Stimulated activated CD4-positive, alpha-beta T cell treated with anti-CD3 and anti-CD28 coated beads, Interleukin-1b, Interleukin-23, amount 100 ng/mL, for 4 hours (primary cell): ENCODE measurements at places on chromosomes 7 and 10.

GRCh38 chr7:23277359-23277989 lies 21.7 kb upstream of the MALSU1 start:
- peak; percentile 48 for DNase-seq

DNA sequence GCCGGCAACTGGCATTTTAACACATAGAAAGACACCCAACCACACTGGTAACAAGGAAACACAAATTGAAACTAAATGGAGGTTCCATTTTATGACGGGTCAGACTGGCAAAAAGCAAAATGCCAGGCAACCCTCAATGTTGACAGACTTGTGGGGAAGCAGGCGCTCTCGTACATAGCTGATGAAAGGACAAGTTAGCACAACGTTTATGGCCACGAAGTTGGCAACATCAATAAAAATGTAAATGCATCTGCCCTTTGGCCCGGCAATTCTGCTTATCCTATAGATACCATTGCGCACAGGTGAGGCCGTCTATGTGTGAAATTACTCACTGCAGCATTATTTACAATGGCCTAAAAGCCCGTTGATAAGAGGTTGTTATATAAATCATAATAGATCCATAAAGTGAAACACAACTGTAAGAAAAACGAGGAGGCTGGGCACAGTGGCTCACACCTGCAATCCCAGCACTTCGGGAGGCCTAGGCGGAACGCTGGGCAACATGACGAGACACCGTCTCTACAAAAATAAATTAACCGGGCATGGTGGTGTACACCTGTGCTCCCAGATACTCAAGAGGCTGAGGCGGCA lies 39.8 kb downstream of the FOXL3 start:
- no peak for DNase-seq

GRCh38 chr7:47543714-47544113 lies 38.2 kb downstream of the TNS3 start:
- DNase-seq = no peak

- DNase-seq = no peak
These were observed 114.2 kb downstream of the EBF3 start for GRCh38 chr10:129849853-129850252.

- no peak for DNase-seq
These were observed 23.9 kb downstream of the UNC5B start for GRCh38 chr10:71236286-71236685.

DNA sequence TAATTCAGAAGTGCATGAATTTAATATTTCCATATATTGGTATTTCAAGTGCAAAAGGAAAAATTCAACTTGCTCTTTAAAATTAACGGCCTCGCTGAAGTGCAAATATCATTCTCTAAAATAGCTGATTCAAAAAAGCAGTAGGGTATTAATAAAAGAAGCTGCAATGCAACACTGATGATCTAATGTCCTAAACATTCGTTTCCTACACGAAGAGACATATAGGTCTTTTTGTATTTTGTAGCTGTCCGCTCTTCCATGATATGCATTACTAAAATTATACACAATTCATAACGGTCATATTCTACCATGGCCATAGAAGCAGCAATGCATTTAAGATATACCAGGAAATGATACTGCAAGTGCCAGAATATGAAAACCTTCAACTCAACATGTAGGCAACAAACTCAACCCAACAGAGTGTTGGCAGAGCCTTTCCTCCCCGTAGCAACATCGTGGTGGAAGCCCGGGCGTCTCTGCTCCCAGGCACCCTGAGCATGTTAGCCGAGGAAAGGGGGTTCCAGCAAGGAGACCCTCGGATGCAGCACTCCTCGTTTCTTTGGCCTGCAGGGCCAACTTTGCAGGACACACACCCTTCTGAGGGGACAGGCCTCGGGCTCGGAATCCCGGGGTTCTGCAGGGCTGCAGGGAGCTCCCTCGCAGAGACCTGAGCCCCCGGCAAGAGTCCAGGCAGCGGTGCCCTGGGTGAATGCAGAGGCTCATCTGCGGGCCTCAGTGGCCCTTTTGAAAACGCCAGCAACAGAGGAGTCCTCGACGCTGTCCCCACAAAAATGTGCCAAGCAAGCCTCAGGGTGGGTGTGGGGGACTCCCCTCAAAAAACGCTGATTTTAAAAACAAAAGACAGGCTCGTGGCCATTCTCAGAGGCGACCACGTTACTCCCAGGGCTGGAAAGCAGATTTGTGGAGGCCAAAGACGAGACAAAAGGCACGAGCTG lies 1.6 kb downstream of the FAM171A1 start:
- no peak for DNase-seq

GRCh38 chr10:930625-931325 lies 730 bp downstream of the LARP4B start:
- DNase-seq = no peak

DNA sequence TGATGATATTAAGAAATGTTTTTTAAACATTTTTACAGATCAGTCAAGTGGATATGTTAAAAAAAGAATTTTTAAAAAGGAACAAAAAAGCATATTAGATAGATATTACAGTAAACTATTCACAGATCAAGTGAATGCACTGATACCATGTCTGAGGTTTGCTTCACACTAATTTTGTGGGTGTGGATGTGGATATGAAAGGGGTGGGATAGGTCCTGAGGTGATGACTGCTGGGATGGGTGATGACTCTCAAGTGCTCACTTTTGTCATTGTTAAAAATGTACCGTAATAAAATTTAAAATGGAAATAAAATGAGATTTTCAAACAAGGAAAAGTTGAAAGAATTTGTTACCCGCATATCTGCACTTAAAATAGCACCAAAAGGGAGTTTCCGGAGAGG lies 54.1 kb downstream of the AGMO start:
- no peak for DNase-seq

DNA sequence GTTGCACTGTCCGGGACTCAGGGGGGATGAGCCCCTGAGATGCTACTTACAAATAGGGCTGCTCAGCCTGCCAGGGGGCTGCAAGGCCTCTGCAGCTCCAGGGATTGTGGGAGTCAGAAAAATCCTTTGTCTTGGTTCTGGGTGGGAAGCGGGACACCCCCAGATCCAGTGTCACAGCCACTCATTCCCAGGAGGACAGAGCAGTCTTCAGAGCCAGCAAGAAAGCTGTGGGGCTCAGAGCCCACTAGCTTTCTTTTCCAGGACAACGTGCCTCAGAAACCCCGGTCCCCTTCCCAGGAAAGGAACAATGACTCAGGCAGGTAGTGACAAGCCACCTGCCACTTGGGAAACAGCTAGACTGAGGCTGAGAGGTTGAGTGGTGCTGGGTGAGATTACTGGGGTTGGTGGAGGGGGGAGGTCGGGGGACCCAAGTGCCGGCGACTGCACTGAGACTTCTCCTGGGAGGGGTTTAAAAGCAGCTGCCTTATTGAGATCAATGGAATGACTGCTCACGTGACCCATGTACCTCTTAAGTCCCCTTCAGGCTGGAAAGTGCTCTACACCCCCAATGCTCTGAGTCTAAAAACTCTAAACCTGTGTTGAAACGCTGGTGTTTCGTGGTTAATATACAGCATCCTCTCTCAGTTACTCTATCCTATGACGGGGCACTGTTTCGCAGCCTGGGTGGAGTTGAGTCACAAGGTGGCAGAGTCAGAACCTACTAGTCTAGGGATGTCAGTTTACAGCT lies 123.6 kb downstream of the UBE2H start:
- DNase-seq = no peak

DNA sequence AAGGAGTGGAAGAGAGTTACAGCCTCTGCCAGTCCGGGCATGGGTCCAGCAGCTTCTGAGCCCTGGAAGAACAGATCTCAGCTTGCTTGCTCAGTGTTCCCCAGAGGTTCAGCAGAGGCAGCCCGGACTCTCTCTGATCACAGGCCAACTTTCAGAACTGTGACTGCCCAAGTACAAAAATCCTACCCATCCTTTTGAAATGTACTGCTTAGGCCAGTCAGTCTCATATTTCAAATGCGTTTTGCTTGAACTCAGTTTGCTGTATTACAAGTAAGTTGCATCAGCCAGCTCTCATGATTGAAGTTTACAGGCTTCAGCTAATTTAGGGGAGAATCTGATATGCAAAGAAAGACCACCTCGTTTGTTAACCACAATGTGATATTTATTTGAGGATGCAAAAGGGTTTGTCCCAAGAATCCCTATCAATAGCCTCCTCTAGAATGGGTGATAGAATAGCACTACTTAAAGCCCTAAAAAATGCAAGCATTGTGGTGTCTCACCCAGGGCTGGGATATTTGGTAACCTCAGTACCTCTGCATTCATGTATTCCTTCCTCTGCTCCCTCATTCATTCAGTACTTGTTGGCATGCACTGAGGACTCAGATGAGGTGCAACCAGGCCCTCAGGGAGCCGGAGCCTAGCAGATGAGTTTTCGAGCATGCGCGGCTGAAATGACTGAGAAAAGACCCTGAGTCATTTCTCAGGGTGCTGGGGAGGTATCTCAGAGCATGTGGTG lies 7.0 kb downstream of the AIMP2 start:
- no peak for DNase-seq

- DNase-seq = no peak
These were observed 74.6 kb downstream of the PAXIP1 start for GRCh38 chr7:154928136-154929005.

DNA sequence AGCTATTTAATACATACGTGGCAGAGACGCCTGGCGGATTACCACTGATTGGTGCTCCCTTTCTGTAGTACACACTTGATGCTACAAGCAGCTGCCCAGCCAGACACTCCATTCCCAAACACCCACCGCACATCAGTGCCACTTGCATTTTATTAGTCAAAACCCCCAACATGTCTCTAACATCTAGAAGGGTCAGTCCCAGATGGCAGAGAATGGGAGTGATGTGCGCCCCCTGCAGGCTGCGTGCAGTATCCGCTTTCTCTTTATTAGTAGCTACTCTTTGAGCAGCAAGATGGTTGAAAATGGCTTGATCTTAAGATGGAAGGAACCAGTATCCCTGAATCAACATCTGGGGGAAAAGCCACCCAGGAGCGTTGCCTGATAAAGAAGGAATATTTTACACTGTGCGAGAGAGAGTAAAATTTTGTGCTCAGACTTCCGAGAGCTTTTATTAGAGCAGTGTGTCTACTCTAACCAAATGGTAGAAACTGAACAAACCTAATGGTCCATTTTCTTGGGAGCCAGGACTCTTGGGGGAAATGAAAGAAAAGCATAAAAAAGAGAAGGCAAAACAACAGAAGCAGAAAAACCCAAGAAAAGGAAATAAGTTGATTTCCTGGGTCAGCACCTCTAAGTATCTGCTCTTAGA lies 78.3 kb downstream of the ST8SIA6 start:
- peak; percentile 8 for DNase-seq

DNA sequence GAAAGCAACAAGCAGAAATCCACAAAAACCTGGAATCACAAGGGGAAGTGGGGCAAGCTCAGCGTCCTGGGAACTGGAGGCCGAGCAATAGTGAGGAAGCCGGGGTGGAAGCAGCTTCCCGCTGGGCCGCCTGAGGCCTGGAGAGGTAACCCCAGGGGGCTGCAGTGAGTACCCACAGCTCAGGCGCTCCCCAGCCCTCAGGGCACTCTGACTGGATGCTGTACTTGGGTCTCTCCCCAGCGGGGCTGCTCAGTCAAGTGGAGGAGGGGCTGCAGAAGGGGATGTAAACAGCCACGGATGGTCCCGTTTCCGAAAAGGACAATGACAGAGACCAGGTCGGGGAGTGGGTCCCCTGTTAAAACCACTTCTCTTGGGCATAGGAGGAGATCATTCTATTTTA lies 50.3 kb downstream of the SLIT1 start:
- DNase-seq = no peak

DNA sequence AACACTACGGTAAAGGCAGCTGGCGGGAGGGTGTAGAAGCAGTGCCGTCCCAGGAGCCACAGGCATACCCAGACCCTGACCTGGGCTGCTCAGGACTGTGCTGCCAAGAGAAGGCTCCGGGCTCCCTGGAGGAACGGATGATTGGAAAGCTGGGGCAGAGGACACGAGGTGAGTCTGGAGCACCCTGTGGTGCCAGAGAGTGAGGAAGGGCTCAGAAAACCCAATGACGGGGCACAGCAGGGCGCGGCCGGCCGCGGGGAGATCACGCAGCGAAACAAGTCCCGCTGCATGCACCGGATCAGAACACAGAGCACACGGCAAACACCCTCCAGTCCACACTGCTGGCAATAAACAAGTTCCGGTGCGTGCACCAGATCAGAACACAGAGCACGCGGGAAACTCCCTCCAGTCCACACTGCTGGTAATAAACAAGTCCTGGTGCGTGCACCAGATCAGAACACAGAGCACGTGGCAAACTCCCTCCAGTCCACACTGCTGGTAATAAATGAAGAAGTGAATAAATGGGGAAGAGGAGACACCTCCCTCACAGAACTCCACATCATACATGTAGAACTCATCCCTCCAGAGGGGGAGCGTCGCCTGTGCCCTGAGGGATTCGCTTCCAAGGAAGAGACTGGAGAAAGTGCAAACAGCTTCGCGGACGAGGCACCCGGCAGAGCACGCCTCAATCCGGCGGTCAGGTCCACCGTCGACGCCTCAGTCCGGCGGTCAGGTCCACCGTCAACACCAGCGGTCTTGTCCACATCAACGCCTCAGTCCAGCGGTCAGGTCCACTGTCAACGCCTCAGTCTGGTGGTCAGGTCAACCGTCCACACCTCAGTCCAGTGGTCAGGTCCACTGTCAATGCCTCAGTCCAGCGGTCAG lies 265.0 kb downstream of the MAD1L1 start:
- no peak for DNase-seq

- DNase-seq = no peak
These were observed 37.9 kb upstream of the SH2B2 start for GRCh38 chr7:102248456-102249395.

GRCh38 chr10:103899312-103899711 lies 18.7 kb downstream of the STN1 start:
- DNase-seq = no peak

GRCh38 chr10:126181626-126182025 lies 206.7 kb downstream of the ADAM12 start:
- DNase-seq = no peak

GRCh38 chr7:145655666-145656065 lies 460.9 kb upstream of the CNTNAP2 start:
- DNase-seq = no peak

GRCh38 chr10:47049906-47050305 lies 138.7 kb downstream of the PTPN20 start:
- no peak for DNase-seq

GRCh38 chr10:14670551-14671240 lies 104.0 kb downstream of the FAM107B start:
- DNase-seq = no peak

DNA sequence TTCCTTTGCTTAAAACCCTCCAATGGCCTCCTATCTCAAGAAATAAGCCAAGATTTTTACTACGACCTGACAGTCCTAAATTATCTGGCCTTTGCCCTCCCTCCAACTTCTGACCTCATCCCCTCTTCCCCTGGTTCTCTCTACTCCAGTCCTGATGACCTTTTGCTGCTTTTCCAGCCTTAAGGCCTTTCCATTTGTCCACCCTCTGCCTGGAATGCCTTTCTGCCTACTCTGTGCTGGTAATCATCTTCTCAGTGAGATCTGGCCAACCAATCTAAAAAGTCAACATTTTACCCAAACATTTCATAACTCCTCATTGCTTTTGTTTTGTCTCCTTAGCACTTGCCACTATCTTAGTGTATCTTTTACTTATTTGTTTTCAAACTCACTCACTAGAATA lies 75.7 kb downstream of the VPS41 start:
- no peak for DNase-seq

GRCh38 chr7:149239345-149240143 lies at the start of gene ZNF212:
Gene ZNF212, plus strand, starts transcription at chr7:149239651. Its CDS starts 128 bp downstream, at chr7:149239779.
- peak; percentile 84 for DNase-seq
